Activated CD8-positive, alpha-beta memory T cell treated with anti-CD3 and anti-CD28 coated beads for 1 hour (primary cell): ENCODE measurements at places on chromosomes 1 and 21.

DNA sequence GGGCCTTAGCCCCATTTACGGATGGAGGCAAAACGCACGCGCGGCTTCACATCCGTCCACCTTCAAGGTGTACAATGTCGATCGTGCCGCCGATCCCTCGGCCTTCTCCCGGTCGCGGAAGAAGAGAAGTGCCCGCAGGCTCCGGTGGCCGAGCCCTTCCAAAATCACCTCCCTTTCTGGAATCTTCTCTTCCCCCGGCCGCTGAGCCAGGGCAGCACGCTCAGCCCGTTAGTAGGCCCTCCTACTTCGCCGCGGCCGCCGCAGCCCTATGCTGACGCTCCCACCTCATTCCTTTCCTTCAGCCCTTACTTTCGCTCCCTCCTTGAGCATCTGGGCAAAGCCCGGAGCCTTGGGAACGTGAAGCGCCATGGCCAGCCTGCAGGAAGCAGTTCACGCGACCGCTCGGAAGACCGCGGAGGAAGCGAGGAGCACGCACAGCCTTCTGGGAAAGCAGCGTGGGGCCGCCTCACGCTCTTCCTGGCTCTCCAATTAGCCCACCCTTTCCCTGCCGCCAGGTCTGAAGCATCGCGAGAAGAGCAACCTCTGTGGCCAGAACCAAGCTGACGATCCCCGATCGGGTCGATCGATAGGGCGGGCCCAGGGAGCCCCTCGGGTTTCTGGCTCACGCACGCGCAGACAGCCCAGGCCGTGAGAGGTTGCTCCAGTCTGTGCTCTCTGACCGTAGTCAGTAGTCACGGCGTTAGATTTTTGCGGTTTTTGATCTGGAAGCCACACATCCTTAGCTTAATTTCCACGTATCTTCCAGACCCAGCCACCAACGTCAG is at the start of gene CCT8:
Gene CCT8, minus strand, starts transcription at position 427 of the 785 bp plus-strand sequence. Its CDS starts 58 bp downstream, at position 369.
- DNase-seq, result peak; percentile 97

DNA sequence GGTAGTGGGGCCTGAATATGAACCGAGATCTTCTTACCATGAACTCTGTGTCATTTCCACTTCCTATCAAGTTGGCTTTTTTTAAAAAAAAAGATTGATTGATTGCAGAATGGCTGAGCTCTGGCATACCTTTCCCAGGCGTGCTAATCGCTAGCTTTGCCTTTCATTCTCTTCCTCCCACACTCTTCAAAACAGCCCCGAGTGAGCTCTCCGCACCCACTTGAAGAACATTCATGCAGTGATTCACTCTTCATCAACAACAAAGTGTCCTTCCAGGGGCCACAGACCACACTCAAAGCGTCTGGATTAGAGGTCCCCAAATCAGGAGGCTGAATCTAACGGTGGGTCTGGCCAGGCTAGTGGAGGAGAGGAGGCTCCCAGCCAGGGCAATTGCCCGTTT is 96.3 kb upstream of the GALNT2 start:
- DNase-seq, result no peak

DNA sequence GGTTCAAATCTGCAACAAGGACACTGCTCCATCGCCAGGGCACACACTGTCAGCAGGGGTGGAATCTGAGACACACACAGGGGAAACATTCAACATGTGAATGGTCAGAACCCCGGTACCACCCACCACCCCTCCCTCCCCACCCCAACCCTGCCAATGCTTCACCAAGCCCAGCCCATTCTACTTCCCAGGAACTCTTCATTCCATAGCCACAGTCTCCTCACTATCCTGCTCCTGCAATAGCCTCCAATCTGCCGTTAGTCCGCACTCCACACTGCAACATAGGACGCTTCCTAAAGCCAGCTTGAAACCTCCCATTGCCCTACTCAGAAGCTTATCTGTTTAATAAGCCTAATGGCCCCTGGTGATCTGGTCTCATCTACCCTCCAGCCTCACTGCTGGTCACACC is 7.5 kb upstream of the RAB3B start:
- DNase-seq, result no peak

GRCh38 chr1:220711056-220711809 is 21.1 kb downstream of the C1orf115 start:
- no peak for DNase-seq

DNA sequence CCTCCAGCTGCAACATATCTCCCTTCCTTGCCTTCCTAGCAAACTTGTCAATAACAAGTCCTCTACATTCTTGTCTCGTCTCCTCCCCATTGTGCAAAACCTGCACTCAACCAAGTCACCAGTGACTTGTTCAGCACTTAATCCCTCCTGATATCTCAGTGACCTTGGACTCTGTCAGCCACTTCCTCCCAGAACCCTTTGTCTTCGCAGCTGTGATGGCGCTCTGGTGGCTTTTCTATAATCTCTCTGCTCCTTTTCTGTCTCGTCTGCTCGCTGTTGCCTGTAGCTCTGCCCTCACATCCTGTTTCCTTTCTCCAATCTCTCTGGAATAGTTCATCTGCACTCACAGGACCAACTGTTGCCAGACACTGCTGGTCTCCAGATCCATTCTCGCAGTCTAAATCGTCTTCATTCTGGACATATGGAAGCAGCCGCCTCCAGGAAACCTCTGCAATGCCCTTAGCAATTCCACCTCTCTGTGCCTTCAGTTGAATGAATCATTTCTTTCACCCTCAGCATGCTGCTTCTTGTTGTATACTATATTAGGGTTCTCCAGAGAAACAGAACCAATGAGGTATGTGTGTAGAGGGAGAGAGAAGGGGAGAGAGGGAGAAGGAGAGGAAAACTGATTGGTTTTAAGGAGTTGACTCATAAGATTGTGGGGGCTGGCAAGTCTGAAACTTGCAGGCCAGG is 17.4 kb upstream of the IFNAR2 start:
- no peak for DNase-seq

DNA sequence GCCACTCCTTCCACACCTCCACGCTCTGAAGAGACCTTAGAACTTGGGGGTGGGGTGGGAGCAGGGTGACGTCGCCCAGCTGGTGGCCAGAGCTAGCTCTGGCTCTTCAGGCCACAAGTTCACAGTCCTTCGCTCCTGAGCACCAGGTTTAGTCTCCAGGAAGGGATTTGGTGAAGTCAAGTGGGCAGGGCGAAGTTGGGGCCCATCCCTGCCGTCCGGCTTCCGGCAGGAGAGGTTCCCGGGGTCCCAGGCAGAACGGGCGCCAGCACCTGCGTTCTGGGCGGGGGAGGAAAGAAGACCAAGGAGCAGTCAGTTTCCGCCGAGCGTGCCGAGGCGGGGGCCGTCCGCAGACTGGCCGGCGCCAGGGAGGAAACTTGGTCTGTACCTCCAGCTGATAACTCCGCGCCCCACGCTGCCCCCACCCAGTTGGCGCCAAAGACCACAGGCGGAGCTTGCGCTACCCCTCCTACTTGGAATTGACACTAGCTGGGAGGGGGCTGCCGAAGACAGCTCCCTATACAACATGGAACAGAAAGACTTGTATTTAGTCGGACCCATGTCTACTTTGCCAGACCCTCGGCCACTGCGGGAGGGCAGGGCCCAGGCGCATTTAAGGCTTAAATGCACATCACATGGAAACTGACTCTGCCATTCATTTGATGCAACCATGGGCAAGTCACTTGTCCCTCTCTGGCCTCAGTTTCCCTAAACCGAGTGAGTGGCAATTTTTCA is 995 bp downstream of the ID3 start:
- DNase-seq, result no peak

DNA sequence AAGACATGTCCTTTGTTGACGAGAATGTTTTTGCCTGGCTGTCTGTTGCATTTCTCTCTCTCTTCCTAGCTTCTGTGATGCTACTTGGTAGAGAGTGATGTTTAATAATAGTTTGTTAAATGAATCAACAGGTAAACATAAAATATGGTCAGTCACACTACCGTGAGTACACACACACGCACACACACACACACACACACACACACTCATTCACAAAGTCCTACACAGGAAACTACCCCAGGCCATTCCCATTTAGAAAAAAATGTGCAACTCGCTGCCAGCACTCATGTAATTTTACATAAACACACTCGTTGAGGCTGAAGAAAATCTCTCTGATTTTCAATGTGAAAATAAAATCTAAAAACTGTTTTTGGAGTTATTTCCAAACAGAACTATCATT is 38.7 kb downstream of the RUNX1 start:
- no peak for DNase-seq

DNA sequence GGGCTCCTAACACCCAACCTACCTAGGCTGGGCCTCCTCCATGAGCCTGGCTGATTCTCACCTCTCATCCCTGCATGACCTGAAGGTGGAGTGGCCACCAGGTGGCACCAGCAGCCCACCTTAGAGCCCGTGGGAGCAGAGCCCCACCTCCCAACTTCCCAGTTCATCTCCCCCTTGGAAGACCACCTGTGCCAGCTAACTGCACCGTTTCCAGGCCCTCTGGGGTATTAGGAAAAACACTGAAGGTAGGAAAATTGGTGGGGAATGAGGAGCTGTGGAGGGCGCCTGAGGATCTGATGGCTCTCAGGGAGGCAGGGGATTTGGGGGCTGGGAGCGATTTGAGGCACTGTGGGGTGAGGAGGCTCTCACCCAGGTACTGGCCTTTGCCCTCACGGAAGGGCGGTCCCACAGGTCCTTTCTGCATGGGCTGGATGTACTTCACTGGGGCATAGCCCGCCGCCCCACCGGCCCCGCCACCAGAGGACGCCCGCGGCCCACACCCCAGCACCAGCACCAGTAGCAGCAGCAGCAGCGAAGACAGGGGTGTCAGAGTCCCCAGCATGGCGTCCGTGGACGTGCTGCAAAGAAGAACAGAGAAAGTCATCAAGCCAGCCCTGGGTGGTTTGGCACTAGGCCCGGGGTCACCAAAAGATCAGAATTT is 11.1 kb downstream of the ADPRS start:
- DNase-seq, result peak; percentile 69
